Activated CD8-positive, alpha-beta T cell treated with anti-CD3 and anti-CD28 coated beads, Interleukin-2, amount 10 ng/mL, durations not matched to agents 7 days and 5 days (primary cell): ENCODE measurements at places on chromosomes 2 and 18.
A peak's percentile ranks its signal among the peaks of the same experiment; 100 is the strongest.

- DNase-seq: peak; percentile 24
These were observed 81.0 kb downstream of the SP3 start for GRCh38 chr2:173884025-173884802.

DNA sequence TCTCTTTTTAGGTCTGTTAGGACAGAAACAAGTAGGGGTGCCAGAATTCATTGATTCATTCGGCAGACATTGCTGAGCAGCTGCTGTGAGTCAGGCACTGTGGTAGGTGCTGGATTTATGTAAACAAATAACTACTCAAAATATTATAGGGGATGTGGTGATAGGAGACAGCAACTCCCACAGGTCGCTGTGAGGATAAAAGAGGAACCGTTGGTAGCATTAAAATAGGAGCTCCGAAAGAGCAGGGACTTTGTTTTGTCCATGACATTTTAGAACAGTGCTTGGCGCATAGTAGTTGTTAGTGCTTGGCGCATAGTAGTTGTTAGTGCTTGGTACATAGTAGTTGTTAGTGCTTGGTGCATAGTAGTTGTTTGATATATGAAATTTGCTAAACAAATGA, 29.2 kb downstream of the ATP6V1C2 start:
- no peak for DNase-seq

GRCh38 chr2:145841973-145842372, 1322.1 kb upstream of the ZEB2 start:
- no peak for DNase-seq

- DNase-seq: no peak
These were observed 8.9 kb downstream of the AMER3 start for GRCh38 chr2:130764035-130764820.

GRCh38 chr2:36246320-36246990, 109.1 kb upstream of the CRIM1 start:
- DNase-seq: no peak

DNA sequence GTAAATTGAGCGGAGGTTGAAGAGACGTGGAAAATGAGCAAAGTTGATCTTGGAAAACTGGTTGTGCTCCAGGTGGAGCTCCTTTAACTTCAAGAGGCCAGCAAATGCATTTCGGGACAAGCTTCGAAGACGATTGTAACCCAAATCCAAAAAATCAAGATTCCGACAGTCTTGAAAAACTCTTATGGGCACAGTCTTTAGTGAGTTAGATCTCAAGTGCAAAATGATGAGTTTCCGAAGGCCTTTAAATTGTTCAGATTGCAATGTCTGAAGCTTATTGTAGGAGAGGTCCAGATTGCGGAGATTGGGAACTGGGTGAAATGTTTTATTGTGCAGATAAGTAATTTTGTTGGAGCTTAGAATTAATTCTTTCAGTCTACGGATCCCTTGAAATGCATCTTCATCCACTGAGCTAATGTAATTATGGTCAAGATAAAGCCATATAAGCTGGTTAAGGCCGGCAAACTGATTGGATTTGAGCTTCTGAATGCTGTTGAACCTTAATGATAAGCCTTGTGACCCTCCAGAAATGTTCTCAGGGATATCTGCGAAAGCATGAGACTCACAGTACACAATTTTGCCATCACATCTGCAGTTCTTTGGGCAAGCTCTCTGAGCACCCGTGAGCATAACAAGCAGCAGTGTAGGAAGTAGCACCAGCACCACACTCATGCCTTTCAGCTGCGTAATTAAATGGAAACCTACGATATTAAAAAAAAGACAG, 2.9 kb downstream of the LRRTM4 start:
- no peak for DNase-seq

DNA sequence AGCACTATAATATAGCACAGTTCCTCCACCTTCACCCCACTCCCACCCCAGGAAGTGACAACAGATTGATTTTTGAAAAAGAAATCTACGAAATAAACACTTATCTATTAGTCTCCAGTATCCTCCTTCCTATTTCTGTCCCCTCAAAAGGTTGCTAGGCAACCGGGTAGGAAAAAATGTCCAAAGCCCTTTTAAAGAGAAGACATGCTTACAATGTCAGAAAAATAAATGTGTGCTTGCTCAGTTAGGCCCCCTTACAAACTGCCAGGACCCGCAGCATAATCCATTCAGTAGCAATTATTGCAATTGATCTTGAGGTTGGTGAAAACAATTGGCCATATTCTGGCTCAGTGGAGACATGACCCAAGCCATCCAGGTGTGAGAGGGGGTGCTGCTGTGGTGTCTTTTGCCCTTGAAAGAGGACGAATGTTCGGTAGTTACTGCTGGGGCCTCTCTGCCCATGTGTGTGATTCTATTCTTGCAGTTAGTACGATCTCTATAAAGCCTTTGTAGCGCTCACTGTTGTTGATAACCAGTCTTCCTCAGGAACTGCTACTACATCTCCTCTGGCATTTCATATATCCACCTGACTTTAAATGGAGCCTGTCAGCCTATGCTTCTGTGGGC, 144.3 kb downstream of the MYO3B start:
- no peak for DNase-seq

GRCh38 chr2:217790681-217791392, 212.0 kb downstream of the TNS1 start:
- DNase-seq: no peak

GRCh38 chr18:24553571-24554285, 93.3 kb downstream of the HRH4 start:
- DNase-seq: no peak

DNA sequence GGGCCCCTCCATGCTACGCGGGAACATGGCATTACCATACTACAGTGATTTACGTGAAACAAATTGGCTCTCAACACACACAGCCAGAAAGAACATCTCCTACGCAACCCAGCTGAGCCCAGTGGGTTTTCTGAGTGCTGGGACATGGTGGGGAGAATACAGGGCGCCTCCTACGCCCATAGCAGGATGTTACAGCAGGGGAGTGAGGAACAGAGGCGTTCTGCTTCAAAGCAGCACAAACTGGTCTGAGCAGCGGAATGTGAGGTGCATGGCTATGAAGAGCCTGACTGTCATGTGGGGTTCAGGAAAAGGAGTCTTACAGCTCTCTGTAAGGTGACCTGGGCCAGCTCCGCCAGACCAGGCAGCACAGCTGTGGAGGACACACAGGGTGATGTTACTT, 108.6 kb upstream of the REV1 start:
- DNase-seq: no peak

DNA sequence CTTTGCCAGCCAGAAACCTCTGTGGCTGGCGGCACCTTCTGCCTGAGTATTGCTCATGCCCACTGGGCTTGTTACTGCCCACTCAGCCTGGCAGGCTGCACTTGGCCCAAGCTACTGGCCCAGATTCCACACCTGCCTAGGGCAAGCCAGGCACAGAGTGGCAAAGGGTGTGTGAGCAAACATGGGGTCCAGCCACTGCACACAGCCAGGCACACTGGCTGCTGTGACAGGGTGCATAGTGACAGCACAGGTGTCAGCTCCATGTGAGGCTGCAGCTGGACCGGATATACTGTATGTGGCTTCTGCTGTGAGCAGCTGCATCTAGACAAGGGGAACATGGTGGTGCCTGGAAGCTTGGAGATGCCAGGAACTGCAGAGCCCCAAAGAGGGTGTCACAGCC, 113.9 kb downstream of the COPS8 start:
- DNase-seq: no peak

DNA sequence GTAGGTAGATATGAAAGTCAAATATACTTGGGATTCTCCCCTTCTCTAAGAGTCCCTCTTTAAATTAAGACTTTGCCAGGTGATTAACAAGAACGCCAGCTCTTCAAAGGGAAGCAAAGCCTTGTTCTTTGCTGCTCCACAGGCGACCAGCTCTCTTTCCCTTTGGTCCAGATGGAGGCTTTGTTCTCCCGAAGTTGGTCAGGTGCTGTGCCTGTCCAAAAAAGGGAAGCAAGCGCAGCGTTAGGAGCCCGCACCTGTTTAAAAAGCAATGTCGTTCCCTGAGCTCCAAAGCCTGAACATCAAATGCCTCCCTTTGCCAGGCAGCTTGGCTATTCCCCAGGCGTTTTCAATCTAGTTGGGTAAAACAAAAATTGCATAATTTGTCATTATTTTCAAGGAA, 1913.1 kb upstream of the PIK3C3 start:
- DNase-seq: no peak

- no peak for DNase-seq
These were observed 222.7 kb downstream of the PIEZO2 start for GRCh38 chr18:10926621-10927161.

- DNase-seq: no peak
These were observed 271.2 kb downstream of the GLI2 start for GRCh38 chr2:121006743-121007489.

DNA sequence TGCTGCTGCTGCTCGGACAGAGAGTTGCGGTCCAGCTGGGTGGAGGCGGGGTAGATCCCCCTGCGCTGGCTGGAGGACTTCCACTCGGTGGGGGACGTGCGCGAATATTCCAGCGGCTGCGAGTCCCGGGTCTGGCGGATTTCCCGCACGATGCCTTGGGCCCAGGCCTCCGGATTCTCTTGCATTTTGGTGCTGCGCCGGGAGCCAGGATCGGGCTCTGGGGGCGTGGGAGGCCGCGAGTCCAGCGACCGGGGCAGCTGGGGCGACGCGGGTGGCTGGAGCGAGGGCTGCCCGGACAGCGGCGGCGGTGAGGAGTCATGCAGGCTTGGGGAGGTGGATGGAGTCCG, 4.8 kb downstream of the NT5C1B start:
- DNase-seq: no peak

DNA sequence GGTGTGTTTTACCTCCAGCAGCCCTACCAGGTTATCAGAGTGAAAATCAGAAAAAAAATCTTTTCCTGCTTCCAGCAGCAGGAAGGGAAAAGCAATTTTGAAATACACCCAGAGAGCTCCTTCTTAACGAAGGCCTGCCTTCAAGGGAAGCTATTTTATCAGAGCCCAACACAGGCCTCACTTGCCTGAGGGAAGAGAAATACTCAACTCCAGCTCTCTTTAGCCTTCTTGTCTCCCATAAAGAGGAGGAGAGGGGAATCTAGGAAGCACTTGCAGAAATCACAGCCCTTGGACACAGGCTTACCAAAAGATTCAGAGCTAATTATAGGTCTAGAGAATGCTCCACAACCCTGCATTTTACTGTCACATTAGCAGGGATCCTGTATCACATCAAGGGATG, 896.1 kb upstream of the CNTNAP5 start:
- no peak for DNase-seq

DNA sequence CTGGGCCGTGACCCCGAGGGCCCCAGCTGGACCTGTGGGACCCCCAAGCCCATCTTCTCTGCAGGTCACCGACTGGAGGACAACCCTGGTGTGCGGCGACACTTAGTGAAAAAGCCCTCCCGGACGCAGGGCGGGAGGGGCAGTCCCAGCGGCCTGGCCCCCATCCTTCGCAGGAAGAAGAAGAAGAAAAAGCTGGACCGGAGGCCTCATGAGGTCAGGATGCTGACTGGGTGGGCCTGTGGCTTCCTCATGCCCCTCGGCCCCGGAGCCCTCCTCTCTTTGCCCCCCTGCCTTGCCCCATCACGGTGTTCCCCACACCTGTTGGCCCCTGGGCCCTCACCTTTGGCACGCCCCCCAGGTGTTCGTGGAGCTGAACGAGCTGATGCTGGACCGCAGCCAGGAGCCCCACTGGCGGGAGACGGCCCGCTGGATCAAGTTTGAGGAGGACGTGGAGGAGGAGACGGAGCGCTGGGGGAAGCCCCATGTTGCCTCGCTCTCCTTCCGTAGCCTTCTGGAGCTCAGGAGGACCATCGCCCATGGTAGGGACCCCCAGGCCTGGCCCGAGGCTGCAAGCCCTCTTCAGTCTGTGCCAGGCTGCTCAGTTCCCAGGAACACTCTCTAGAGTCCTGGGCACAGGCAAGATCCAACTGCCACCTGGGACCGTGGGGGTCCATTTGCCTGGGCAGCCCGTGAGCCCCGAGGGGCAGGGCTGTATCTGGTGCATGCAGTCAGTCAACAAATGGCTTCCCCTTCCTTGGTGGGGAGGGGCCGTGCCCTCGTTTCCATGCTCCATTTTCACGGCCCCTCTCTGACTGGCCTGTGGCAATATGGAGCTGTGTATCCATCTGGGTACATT, 4.7 kb downstream of the SLC4A3 start:
- DNase-seq: no peak

- DNase-seq: no peak
These were observed 106.8 kb downstream of the BCL11A start for GRCh38 chr2:60446413-60447267.

- no peak for DNase-seq
These were observed 4.4 kb upstream of the GPR35 start for GRCh38 chr2:240620859-240621258.

DNA sequence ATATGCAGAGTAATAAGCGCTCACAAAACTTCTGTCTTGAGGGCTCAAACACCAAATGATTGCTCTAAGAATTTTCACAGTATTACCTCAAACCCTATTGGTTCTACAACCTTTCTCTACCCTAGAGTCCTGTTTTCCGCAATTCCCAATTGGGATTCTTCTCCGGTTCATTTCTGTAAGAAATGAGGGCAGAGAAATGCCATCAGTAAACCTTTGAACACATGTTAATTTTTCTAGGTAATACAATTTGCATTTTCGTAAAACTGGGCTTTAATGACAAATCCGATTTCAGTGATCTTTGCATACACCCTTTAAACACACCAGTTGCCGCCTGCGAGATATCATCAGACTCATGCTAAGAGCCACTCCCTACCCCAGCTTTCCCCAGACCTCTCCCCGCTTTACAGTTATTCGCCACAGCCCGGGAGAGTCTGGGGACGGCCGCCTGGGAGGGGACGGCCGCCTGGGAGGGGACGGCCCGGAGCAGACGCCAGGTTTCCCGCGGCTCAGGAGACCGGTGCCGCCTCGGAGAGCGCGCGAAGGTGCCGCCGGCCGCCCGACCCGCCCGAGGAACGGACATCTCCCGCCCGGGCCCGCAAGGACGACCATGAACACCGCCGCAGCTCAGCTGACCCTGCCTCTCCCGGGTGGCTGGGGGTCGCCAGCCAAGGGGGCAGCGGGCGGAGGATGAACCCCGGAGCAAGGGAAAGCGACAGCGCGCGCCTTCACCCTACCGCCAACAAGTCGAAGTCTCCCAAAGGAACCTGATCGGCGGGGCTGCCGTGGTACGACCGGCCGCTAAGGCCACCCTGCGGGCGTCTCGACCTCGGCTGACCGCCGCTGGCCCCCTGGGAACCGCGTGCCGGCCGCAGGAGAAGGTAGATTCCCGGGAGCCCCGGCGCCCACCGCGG, 463 bp downstream of the SMC6 start:
- DNase-seq: peak; percentile 51

GRCh38 chr2:10772868-10773215, 39.7 kb downstream of the PDIA6 start:
- DNase-seq: no peak

GRCh38 chr2:240524963-240525718, 32.6 kb downstream of the ANKMY1 start:
- peak; percentile 5 for DNase-seq

DNA sequence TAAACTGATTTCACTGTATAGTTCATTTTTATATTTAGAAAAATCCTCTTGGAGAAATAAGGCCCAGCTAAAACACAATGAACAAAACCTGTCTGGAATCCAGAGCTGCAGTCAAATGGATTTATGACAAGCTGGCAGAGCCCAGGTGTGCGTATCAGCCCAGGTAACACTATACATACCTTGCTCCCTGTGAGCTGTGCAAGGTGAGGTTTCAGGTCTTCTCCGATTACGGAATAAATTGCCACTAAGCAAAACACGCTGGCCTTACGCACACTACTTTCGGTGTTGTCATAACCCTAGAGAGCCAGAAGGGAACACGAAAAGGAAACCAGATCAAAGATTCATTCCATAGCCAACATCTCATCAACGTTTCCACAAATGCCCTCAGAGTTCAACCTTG, 61.9 kb upstream of the TFCP2L1 start:
- DNase-seq: no peak

- DNase-seq: peak; percentile 12
These were observed 185.6 kb upstream of the COPS8 start for GRCh38 chr2:236899950-236900640.
